ENCODE measurements at places on chromosomes 1 and 21. TPM values are rescaled to one million over a fixed set of nuclear protein-coding genes. Genes with fewer than 3 reads are reported as not detected.

The ERVH48-1 gene
- total RNA-seq = not detected

DNA sequence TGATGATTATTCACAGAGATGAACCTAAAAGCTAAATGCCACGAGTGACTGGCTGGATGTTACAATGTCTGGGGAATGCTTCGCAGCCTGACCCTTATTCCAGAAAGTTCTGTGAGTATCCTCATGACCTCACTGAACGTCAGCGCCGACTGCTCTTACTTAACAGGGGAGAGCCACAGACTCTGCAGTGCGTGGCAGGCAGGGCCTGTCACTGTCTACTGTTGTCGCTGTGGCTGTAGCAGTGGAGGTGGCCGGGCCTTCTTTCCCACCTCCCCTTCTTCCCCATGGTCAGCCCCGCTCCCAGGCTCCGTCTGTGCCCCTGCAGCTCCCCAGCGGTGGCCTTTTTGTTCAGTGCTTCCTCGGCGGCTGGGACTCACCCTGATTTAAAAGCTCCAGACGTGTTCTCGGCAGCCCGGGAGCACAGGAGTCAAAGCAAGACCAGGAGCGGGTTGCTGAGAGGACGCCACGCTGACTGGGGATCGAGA is 52.2 kb upstream of the TARBP1 start:
- no peaks in the 10 kb centered on the region for H3K36me3 ChIP-seq
- no peaks in the 10 kb centered on the region for H3K27me3 ChIP-seq
- H3K4me3 ChIP-seq = no peak overlapping the region

DNA sequence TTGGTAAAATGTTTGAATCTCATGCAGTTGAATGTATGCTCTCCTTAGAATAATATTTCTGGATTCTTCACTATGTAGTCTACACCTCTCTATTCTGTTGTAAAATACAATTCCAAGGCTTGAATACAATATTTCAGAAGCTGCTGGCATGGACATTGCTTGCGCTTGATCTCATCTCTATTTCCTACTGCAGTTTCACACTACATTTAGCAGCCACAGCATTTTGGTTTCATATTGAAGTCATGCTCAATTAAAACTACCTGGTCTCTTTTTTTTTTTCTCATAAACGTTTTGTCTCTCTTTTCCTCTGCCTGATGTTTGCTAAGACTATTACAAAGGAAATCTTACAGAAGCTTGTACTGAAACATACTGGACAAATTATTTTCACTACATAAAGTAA is 631.0 kb upstream of the TMPRSS15 start:
- no peaks in the 10 kb centered on the region for H3K4me1 ChIP-seq
- no peaks in the 10 kb centered on the region for H3K36me3 ChIP-seq
- no peak for DNase-seq
- no peak overlapping the region for H3K4me3 ChIP-seq
- H3K27me3 ChIP-seq = no peaks in the 10 kb centered on the region
- H3K27ac ChIP-seq = no peak overlapping the region

The KIF14 gene
- 0.60 TPM for total RNA-seq

DNA sequence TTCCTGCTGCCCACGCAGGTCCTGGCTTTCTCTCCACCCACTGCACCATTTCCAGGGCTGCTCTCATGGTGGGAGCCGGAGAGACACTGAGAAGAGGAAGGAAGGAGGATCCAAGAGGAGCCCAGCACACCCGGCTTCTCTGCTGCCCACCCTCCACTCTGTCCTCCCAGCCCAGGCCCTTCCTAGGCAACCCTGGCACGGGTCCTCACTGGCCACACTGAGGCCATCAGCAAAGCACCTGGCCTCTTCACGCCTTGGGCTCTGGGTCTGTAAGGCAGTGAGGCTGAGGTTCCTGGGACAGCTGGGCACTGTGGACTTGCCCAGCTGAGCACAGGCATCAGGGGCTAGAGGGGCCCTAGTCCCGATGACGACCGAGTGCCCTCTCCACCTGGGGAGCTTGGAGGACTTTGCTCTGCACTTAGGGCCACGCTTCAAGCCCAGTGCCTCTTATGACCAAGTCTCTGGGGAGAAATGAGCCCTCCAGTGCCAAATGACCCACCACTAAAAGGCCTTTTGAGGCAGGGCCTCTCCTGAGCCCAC is 43.1 kb downstream of the PDE9A start:
- H3K36me3 ChIP-seq = no peaks in the 10 kb centered on the region
- H3K4me1 ChIP-seq = no peaks in the 10 kb centered on the region
- no peaks in the 10 kb centered on the region for H3K27me3 ChIP-seq
- no peak overlapping the region for H3K4me3 ChIP-seq
- peak; percentile 55 for DNase-seq

GRCh38 chr1:41780916-41781315 is 137.8 kb downstream of the HIVEP3 start:
- no peak overlapping the region for H3K4me3 ChIP-seq
- no peak overlapping the region for H3K27ac ChIP-seq
- H3K36me3 ChIP-seq = no peaks in the 10 kb centered on the region

DNA sequence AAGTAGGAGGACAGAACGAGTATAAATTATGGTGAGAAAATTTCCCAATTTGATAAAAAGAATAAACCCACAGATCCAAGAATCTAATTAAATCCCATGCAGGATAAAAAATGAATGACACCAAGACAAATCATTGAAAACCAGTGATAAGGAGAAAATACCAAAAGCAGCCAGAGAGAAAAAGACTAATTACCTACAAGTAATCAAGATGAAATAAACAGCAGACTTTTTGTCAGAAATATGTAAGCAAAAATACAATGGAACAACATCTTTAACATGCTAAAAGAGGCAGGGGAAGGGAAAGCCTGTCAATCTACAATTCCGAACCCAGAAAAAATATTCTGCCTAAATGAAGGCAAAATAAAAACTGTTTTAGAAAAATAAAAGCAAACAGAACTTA is 20.7 kb upstream of the CCN1 start:
- H3K27ac ChIP-seq = no peak overlapping the region
- H3K4me3 ChIP-seq = no peak overlapping the region
- peaks cover 2% of the 10 kb centered on the region for H3K4me1 ChIP-seq

DNA sequence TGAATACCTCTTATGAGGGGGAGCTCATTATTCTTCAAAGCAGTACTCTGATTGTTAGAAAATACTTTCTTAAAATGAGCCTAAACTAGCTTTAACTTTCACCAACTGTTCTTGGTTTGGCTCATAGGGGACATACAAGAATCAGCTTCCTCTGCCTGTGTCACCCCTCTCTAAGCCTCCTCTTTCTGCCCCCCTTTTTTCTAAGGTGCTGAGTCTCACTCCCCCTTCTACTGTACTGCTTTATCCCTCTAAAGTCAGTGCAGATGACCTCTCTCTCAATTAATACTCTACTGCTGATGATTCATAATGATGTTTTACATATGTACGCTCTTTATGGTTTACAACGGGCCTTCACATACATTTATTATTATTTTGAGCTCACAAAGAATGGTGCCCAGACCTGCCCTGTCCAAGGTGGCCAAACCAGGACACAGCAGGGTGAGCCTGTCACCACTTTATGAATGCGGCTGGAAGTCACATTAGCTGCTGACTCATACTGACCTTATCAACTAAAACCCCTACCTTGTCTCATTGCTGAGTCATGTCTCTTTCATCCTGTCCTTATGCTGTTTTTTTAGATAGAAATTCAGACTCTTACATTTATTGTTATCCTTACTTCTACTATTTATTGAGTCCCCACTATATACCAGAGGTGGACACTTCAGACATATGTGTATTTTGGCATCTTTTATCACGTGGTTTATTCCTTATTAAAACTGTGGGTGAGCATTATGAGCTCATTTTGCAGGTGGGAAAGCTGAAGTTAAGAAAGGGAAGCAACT is 126.9 kb downstream of the RNF220 start:
- H3K27me3 ChIP-seq = no peaks in the 10 kb centered on the region
- no peaks in the 10 kb centered on the region for H3K4me1 ChIP-seq
- H3K36me3 ChIP-seq = no peaks in the 10 kb centered on the region
- H3K4me3 ChIP-seq = no peak overlapping the region
- no peak for DNase-seq

DNA sequence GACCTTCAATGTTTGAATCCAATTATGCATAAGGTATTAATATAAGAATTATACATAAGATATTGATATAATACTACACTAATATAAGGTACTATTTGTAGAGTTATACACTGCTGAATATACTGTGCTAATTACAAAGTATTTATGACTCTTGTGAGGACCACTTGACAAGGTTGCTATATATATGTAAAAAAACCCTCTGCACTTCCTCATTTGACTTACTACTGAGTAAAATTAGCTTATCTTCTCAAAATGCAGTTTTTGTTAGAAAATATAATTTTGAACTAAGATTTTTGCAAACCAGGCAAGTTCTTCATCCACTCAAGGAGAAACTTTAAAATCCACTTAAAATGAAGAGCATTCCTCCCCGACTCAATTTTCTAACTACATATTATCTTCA is 8.5 kb downstream of the SIKE1 start:
- no peaks in the 10 kb centered on the region for H3K27me3 ChIP-seq
- no peak overlapping the region for H3K4me3 ChIP-seq
- H3K36me3 ChIP-seq = peaks cover 1% of the 10 kb centered on the region
- no peak overlapping the region for H3K27ac ChIP-seq
- no peaks in the 10 kb centered on the region for H3K4me1 ChIP-seq

GRCh38 chr1:184691719-184692324 is 62.8 kb downstream of the EDEM3 start:
- no peaks in the 10 kb centered on the region for H3K36me3 ChIP-seq
- no peak for DNase-seq
- no peak overlapping the region for H3K27ac ChIP-seq
- H3K27me3 ChIP-seq = no peaks in the 10 kb centered on the region

GRCh38 chr1:61743716-61744580 is 1.7 kb downstream of the PATJ start:
- no peaks in the 10 kb centered on the region for H3K27me3 ChIP-seq
- H3K4me3 ChIP-seq = peak overlapping the region; percentile 77
- H3K27ac ChIP-seq = peak overlapping the region; percentile 26
- H3K4me1 ChIP-seq = peaks cover 8% of the 10 kb centered on the region
- no peaks in the 10 kb centered on the region for H3K36me3 ChIP-seq

DNA sequence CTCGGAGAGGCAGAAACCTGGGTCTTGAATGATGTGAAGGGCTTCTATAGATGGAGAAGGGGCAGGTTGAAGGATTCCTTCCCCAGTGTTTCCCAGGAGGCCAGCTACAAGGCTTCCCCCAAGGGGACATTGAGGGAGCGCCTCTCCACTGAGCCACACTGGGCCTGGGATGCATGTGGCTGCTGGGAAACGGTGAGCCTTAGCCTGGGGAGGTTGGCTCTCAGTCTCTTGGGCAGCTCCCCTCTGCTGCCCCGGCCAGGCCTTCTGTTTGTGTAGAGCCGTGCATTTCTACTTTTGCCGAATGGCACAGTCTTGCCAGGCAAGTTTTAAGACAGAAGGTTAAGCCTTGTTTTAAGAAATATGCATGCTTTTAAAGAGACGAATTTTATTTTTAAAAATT is 254.4 kb upstream of the POU3F1 start:
- no peaks in the 10 kb centered on the region for H3K27me3 ChIP-seq
- H3K4me3 ChIP-seq = no peak overlapping the region
- no peaks in the 10 kb centered on the region for H3K36me3 ChIP-seq
- no peak for DNase-seq
- H3K4me1 ChIP-seq = no peaks in the 10 kb centered on the region

DNA sequence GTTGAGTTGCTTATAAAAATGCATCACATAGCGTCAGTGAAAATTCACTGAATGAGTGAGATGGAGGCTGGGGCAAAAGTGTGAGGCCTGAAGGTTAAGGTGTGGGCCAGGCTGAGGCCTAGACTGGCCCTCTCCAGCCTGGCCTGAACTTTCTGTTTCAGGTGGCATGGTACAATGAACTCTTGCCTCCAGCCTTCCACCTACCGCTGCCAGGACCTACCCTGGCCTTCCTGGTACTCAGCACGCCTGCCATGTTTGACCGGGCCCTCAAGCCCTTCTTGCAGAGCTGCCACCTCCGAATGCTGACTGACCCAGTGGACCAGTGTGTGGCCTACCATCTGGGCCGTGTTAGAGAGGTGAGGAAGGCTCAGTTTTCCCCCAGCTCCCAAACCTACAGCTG is 7.1 kb downstream of the MMACHC start:
- no peak overlapping the region for H3K27ac ChIP-seq
- DNase-seq = no peak
- H3K4me1 ChIP-seq = no peaks in the 10 kb centered on the region
- H3K36me3 ChIP-seq = no peaks in the 10 kb centered on the region

DNA sequence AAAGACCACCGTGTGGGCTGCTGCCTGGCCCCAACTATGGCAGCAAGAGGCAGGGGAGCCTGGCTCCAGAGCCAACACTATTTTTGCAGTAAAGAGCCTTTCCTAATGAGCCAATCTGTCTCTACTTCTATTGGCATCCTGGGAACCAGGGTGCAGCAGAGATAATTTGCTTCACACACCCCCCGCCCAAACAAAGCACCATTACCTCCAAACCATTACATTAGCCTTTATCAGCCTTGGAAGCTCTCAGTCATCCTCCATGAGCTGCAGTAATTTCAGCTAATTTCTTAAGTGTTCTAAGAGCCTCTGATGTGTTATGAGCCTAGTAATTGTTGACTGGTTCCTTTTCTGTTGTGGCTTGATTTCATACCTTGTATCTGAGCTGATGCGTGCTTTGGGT is 21.6 kb downstream of the ARMH1 start:
- H3K4me3 ChIP-seq = no peak overlapping the region
- no peaks in the 10 kb centered on the region for H3K27me3 ChIP-seq
- H3K27ac ChIP-seq = no peak overlapping the region
- no peak for DNase-seq
- no peaks in the 10 kb centered on the region for H3K4me1 ChIP-seq

DNA sequence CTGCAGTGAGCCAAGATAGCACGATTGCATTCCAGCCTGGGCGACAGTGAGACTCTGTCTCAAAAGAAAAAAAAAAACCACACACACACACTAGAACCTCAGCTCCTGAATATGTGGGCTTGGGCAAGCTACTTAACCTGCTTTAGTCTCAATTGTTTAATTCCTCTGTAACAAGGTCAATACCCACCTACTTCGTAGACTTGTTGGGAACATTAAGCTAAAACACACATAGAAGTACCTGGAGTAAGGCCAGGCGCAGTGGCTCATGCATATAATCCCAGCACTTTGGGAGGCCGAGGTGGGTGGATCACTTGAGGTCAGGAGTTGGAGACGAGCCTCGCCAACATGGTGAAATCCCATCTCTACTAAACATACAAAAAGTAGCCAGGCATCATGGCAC is 77.1 kb downstream of the CLSTN1 start:
- no peak overlapping the region for H3K27ac ChIP-seq
- H3K4me3 ChIP-seq = no peak overlapping the region
- DNase-seq = peak; percentile 17
- no peaks in the 10 kb centered on the region for H3K4me1 ChIP-seq

The PPM1J gene
- 4.3 TPM for total RNA-seq

DNA sequence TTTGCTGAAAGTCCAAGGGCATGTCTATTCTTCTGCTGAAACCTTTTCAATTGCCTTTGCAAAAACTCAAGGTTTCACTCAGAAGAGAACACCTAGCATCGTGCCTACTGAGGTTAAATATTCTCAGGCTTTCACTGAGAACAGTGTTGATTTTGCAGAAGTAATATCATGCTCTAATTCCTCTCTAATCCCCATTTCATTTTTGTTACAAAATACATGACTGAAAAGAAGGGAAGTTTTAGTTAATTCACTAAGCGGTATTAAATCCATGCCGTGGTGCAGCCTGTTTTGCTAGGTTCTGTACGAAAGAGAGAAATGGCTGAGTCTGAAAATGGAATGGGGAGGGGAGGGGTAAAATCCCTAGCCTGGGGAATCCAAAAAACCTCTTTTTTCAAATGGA is 163.2 kb upstream of the CAMK1G start:
- DNase-seq = no peak
- H3K4me1 ChIP-seq = no peaks in the 10 kb centered on the region
- no peak overlapping the region for H3K4me3 ChIP-seq
- no peaks in the 10 kb centered on the region for H3K36me3 ChIP-seq
- no peaks in the 10 kb centered on the region for H3K27me3 ChIP-seq

The KRTCAP2 gene
- 136 TPM for total RNA-seq

GRCh38 chr1:206921772-206922265 is at the start of gene FCMR:
Gene FCMR (minus strand): TSS chr1:206921941. CDS start chr1:206921854, 87 bp downstream.
- H3K27ac ChIP-seq = no peak within 1 kb of the TSS
- no peaks in the 10 kb centered on the region for H3K4me1 ChIP-seq
- no peaks in the 10 kb centered on the region for H3K36me3 ChIP-seq
- DNase-seq = no peak
- H3K4me3 ChIP-seq = no peak within 1 kb of the TSS

All from aorta (tissue), 5 donors.